ENCODE measurements at places on chromosomes 4 and X.

- DNase-seq = no peak
These were observed 60.3 kb downstream of the ADRA2C start for GRCh38 chr4:3826247-3827172.

GRCh38 chr4:73213916-73214653, 44.5 kb downstream of the ANKRD17 start:
- no peak for DNase-seq

GRCh38 chrX:141791856-141792255, 46.3 kb upstream of the MAGEC3 start:
- no peak for DNase-seq

- DNase-seq = no peak
These were observed 1.9 kb downstream of the SMAD1 start for GRCh38 chr4:145483514-145483913.

GRCh38 chrX:348461-349117, 30.0 kb upstream of the GTPBP6 start:
- no peak for DNase-seq

- DNase-seq = no peak
These were observed 635.0 kb upstream of the NR3C2 start for GRCh38 chr4:149077181-149077580.

- DNase-seq = peak; percentile 12
These were observed 11.0 kb downstream of the ARHGAP36 start for GRCh38 chrX:131068945-131069719.

DNA sequence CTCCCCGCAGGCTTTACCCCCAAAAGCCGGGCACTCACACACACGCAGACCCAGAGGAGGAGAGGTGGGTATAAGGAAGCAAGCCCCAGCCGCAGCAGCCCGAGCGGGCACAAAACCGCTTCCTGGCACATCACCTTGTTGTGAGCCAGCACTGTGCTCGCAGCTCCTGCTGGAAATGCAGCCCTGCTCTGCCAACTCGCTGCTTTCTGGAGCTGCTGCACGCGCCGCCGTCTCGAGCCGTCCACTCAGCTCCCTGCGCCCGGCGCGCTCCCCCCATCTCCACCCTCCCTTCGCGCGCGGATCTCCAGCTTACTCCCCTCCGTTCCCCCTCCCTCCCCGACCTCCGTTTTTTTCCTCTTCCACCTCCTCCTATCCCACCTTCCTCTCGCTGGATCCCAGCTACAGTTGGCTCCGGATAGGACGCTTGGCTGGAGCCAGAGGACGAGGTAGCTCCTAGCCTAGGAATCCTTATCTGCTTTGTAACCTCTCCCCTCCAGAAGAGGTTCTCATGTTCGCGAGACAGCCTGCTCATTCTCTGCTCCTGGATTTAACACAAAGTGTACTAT, at the start of gene SPOCK3:
Gene SPOCK3, minus strand, starts transcription at position 179 of the 566 bp plus-strand sequence.
- peak; percentile 42 for DNase-seq

DNA sequence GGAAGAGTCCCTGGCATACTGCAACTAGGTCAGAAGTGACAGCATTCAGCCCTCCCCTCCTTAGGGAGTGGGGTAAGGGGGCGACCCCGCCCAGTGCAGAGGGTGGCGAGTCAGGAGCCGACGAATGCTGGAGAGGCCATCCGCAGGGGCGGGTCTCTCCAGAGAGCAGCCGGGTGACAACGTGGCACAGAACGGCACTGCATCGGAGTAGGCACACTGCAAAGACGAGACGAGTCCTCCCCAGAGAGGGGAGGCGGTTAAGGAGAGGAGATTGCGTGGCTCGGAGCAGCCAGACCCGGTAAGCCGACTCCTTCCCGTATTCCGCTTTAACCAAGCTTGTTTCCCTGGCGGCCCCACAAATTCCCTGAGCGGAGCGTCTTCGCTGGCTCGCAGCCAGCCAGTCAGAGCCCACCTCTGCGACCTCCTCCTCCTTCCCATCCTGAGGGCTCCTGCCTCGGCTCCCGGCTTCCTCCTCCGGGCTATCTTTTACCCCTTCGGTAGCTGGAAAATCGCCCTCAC, 54.9 kb downstream of the LINC00632 start:
- peak; percentile 26 for DNase-seq

DNA sequence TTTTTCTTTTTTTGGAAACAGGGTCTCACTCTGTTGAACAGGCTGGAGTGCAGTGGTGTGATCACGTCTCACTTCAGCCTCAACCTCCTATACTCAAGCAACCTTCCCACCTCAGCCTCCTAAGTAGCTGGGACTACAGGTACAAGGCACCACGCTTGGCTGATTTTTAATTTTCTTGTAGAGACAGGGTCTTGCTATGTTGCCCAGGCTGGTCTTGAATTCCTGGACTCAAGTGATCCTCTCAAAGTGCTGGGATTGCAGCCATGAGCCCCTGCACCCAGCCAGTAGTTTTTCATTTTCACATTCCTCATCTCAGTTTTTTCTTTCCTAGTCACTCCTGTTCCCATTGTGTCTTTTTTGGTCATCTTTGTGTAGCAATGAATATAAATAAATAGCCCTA, 11.1 kb downstream of the USO1 start:
- no peak for DNase-seq

DNA sequence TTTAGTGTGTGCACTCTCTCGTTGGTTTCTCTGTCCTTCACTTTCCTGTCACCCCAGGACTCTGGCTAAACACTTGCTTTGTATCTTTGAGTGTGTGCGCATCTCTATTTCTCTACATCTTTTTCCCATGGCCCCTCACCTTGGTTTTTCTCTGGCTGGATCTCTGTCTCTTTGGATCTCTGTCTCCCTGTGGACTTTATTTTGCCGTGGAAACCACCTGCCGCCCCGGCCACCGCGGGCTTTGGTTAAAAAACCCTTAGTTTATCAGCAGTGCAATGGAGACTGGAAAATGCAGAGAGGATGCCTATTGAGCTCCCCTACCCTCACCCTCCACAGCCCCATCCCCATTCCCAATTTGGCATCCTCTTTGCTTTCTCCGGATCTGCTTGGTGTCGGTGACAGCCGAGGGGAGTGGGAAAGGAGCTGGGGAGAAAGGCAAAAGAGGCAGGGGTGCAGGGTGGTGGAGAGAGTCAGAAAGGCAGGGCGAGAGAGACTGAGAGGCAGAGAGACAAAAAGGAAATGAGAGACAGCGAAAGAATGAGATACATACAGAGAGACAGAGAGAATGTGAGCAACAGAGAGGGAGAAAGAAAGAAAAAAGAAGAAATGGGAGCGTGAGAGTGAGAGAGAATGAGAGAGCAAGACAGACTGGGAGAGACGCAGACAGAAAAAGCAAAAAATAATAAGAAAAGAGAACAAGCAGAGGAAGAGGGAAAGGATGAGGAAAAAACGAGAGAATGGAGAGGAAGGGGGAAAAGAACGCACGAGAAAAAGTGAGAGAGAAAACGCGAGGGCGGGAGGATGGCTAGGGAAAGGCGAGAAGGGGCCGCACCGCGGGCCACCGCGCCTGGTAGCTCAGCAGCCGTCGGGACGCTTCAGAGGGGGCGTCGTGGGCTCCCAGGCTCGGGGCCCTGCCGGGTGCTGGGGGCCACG, 688 bp downstream of the GPR101 start:
- no peak for DNase-seq

DNA sequence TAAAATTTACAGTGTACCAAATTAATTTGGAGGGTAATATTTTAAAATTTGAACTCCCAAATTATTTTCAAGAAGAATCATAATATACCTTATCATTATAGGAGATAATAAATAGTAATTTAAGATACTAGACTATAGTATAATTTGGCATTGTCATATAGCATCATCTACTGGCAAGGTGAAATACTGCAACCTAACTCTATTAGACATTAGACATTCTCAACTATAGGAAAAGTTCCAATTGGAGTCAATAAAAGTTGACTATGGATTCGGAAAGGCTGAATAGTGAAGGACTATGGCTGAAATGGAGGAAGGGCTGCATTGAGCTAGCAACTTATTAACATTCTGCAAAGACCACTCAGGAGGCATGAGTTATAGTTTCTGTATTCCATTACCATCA, 113.0 kb downstream of the PRDM5 start:
- DNase-seq = no peak

DNA sequence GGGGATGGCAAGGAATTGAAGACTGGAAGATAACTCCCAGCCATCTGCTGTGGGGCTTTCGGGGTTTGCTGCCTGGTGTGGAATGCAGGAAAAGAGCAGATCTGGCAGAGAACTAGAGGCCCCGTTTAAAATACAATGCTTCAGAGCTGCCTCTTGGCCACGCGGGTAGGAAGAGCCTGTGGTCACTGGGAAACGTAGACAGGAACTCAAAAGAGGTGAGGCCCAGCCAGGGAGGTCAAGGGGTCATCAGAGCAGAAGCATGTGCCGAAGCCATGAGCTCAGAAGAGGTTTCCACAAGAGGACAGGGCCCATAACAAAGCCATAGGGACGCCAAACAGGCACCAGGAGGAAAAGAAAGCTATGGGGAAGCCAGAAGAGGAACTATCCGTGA, 14.5 kb upstream of the STS start:
- DNase-seq = no peak

GRCh38 chr4:73013310-73013709, 56.2 kb downstream of the COX18 start:
- no peak for DNase-seq

- peak; percentile 24 for DNase-seq
These were observed 30.2 kb upstream of the TSPAN5 start for GRCh38 chr4:98688411-98689290.

- no peak for DNase-seq
These were observed 144.3 kb upstream of the NDST3 start for GRCh38 chr4:117889978-117890377.

GRCh38 chr4:166996216-166996615, 238.1 kb downstream of the SPOCK3 start:
- DNase-seq = no peak

DNA sequence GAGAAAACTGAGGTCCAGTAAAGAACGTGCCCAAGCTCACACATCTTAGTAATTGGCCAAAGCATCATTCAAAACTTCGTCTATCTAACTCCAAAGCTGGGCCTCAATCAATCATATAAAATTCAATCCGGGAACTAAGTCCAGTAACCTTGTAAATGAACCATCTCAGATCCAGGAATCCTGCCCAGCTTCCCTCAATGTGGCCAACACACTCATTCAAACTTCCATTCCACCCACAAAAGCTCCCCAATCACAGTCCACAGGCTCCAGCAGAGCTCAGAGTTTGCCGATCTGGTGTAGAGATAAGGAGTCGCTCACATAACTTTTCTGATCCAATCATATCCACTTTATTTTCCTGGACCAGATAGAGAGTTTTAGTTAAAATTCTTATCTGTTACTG, 144.8 kb downstream of the SPATA18 start:
- no peak for DNase-seq

DNA sequence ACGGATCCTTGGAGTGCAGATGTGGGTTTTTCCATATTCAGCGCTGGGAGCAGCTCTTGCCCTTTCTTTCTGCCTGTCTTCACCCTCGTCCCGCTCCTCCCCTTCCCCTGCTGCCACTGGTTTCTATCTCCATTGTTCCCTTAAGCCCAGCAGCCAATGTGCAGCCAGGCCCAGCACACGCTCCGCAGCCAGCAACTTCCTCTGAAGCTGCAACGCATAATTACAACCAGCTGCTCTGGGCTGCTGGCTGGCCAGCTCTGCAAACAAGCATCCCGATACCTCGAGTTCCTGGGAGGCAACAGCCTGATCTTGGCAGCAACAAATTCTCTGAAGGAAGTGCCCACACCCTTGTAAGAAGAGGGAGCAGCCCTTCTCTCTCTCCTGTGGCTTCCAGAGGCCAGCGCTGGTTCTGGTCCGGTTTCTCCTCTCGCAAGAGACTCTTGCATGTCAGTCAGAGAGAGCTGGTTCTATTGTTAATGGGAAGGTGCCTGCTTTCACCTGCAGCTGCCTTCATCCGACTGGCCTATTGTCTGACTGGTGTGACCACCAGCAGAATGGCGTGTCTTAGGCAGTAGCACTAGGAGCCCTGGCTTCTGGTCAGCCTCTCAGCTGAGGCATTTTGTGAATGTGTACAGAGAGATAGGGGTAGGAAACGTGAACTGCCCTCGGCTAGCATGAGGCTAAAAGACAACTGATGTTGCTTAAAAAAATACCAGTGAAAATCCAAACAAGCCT, 83.8 kb upstream of the MAML3 start:
- no peak for DNase-seq

GRCh38 chr4:82523179-82523578, 38.6 kb downstream of the TMEM150C start:
- DNase-seq = no peak

DNA sequence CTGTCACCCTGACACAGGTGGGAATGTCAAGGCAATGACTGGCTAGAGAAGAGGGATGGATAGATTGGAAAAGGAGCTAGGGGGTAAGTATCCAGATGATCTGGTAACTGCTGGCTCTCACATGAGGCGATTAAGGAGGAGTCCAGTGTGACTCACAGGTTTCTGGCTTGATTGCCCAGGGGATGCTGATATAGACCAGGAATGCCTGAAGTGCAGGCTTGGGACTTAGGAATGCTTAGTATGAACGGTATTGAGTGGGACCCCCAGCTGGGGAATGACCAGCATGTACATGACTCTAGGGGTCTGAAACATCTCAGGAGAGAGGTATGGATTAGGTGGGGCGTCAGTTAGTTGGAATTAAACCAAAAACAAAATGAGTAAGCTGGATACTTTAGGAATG, 65.8 kb upstream of the PRPS1 start:
- DNase-seq = peak; percentile 58

GRCh38 chr4:114729068-114729738, 130.6 kb downstream of the UGT8 start:
- no peak for DNase-seq

DNA sequence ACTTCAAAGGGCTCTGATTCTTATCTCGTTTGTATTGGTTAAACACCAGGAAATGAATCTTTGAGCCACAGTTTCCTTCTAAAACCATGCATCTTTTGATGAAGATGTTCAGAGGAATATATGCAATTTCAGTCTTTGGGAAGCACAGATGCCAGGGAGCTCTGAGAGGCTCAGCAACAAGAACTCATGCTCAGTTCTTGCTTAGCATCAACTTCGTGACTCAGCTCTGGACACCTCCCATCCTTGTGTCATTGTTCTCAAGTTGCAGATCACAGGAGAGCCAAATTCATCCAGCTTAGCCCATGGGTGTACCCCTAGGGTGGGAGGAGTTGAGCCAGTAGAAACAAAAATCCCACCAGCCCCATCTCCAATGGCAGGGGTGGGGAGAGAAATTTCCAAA, 219.6 kb upstream of the MAOA start:
- no peak for DNase-seq

- no peak for DNase-seq
These were observed 118.1 kb upstream of the NEIL3 start for GRCh38 chr4:177191586-177191985.

- DNase-seq = no peak
These were observed 98.7 kb downstream of the MAB21L2 start for GRCh38 chr4:150680651-150681050.

Data from H54 (cell line).